ENCODE measurements at places on chromosomes 3 and 15. TPM values are rescaled to one million over a fixed set of nuclear protein-coding genes. Genes with fewer than 3 reads are reported as not detected.

Gene CXCR6
- polyA plus RNA-seq, result 0.22 TPM

Gene AP2M1
- polyA plus RNA-seq, result 354 TPM

Gene HRG
- 2.0 TPM for polyA plus RNA-seq

Gene PRR20G
- not detected for polyA plus RNA-seq

Gene ABHD5
- polyA plus RNA-seq, result 26.4 TPM

Gene SPINT1
- polyA plus RNA-seq, result 70.1 TPM

Gene ACKR2
- polyA plus RNA-seq, result 2.0 TPM

Gene SV2B
- 1.1 TPM for polyA plus RNA-seq

Gene KLHL6
- polyA plus RNA-seq, result 1.2 TPM

Gene TCF12
- polyA plus RNA-seq, result 207 TPM

Gene LSM3
- polyA plus RNA-seq, result 18.0 TPM

DNA sequence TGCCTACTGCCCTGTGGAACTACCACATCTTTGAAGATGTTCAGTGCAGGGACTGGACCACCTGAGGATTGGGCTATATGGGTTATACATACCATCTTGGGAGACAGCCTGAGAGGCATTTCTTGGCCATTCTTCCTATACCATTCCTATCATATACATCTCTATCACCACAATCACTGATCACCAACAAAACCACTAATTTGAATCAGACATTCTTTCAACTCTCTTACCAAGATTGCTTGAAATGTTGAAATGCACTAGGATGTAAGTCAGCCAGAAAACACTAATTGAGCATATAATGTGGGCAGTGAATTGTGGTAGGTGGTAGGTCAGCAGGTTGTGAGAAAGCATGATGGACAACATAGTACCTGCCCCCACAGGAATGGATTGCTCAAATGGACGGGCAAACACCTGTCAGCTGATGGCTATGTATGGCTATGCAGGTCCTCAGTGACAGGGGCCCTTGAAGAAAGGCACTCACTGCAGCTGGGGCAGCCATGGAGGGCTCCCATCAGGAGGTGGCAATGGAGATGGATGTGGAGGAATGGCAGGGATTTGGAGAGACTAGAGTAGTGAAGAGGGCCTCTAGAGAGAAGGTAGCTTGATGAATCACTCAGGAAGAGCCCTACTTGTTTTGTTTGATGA is 49.1 kb downstream of the AMOTL2 start:
- DNase-seq, result no peak

DNA sequence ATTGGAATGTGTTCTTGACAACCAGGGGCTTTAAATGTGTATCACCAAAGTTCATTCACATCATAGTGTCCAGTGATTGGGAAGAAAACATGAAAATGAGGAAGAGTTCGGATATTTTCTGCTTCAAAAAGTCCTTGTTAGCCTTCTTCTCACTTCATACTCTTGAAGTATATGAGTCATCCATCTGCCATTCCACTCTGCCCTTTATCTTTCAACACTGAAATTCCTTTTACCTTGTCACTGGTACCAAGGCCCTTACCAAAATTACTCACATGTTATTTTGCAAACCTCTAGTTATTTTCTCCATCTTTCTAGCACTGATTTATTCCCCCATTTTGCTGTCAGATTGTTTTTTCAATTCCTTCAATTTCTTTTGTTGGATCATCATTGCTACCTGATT is 32.5 kb downstream of the OR5H15 start:
- no peak for DNase-seq

DNA sequence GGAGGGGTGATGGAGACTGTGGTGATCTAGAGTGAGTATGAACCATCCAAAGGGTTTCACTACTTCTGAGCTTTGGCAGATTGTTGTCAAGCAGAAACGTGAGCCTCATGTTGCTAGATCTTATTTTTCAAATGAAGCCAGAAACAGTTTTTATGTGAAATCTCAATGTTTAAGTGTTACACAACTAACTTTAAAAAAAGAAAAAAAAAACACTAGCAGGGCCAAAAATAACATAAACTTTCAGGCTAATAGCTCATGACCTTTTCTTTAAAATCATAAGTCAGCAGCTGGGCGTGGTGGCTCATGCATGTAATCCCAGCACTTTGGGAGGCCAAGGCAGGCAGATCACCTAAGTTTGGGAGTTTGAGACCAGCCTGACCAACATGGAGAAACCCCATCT is 2.1 kb upstream of the HTR3D start:
- DNase-seq, result no peak

DNA sequence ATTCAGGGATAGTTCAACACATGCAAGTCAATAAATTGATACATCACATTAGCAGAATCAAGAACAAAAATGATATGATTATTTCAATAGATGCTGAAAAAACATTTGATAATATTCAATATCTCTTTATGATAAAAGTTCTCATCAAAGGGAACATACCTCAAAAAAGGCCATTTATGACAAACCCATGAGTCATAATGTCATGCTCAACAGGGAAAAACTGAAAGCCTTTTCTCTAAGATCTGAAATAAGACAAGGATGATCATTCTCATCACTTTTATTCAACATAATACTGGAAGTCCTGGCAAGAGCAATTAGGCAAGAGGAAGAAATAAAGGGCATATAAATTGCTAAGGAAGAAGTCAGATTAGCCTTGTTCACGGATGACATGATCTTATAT is 54.1 kb upstream of the TMEM158 start:
- DNase-seq, result no peak

- no peak for DNase-seq
Measured at GRCh38 chr15:70526221-70526973, 237.0 kb downstream of the UACA start.

GRCh38 chr3:179021119-179021903 is 50.3 kb downstream of the ZMAT3 start:
- DNase-seq, result no peak

DNA sequence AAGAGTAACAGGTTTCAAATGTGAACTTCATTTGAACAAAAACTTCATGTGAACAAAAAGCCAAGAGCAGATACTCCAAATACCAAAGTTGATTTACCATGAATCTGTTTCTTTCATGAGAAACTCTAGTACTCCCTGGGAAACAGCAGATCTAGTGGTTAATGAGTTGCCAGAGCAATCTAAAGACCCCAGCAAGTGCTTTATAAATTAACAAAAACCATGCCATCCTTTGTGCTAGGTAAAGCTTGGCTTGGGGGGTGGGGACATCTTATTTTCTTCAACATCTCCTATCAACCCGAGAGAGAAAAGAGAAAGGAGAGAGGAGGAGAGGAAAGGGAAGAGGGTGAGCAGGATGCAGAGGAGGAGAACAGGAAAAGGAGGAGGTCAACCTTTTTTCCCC is 100.7 kb downstream of the TBL1XR1 start:
- DNase-seq, result no peak

- DNase-seq, result no peak
Measured at GRCh38 chr15:67678089-67678488, 135.6 kb downstream of the MAP2K5 start.

DNA sequence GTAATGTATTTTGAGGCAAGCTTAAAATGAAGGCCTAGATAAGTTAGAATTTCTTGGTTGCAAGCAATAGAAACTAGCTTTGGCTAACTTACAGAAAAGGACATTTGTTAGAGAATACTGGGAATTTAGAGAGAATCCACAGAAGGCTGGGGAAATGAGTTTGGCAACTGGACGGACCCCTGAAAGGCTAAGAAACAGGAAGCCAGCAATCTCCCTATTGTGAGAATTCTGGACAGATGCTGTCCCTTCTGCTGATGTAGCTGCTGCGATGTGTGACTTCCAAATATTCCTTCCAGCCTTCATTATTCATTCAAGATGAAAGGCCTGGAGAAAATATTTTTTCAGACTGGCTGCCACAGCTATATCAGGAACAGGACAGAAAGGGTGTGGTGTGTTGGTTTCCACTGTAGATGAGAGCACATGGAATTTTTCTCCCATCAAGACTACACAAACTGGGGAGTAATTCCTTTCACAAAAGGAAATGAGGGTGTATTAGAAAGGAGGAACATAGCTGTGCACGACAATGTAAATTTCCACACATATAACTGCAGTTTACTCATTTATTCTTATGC is 213.5 kb downstream of the CPNE4 start:
- DNase-seq, result no peak

DNA sequence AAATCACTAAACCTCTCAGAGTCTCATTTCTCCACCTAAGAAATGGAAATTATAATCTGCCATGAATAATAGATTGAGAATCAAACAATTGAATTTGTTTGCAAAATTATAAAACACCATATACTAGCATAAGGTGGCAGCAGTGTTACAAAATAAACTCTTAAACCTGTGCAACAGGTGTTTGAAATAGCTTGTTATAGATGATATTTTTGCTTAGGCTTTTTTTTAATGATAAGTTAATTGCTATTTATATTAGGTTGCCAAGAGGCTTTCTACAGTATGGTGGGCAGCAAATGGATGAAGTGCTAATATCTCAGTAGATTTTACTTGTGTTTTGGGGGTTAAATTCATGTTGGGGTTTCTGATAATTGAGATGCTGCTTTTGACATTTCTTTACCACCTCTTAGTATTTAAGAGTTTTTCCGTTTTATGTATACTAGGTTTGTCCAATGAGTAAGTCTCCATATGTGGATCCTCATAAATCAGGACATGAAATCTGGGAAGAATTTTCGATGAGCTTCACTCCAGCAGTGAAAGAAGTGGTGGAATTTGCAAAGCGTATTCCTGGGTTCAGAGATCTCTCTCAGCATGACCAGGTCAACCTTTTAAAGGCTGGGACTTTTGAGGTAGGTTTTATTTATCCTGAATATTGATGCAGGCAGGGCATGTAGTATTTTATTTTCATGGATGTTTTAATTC is 19.6 kb downstream of the NR1D2 start:
- DNase-seq, result no peak

- DNase-seq, result no peak
Measured at GRCh38 chr3:36487616-36488015, 107.3 kb downstream of the STAC start.

GRCh38 chr3:45207446-45207845 is 18.6 kb downstream of the TMEM158 start:
- no peak for DNase-seq

DNA sequence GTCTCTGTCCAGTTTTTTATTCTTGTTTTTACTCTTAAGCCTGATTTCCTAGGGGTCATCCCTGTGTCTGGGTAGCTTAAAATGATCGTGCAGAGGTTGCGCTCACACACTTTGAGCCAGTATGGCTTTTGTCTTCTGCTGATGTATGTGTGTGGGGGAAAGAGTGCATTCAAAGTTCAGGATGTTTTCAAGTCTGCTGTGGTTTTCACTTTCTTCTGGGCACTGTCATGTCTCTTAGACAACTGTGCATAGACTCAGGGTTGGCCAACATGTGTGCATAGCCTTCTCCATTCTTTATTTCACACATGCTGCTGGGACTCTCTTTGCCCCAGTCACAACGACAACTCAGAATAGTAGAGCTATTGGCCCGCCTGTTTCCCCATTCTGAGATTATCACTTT is 139.1 kb downstream of the WNT7A start:
- no peak for DNase-seq

DNA sequence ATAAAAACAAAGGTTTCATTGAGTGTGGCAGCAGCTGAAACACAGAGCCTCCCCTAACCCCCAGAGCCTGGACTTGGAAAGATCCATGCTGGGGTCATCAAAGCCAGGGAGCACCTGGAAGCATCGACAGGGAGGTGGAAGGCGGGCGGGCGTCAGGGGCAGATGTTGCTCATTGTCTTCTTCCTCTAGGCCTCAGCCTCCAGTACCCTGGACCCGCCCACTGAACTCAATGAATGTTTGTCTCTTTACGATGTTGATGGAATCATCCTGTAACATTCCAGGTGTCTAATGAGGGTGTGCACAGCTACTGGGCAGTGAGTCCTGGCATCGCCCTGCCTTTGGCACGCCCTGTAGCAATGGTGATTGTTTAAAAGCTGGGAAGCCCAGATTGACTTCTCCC is 9.8 kb downstream of the GP5 start:
- no peak for DNase-seq

- no peak for DNase-seq
Measured at GRCh38 chr15:76793162-76793561, 112.0 kb downstream of the SCAPER start.

GRCh38 chr3:192068464-192069254 is 607.7 kb downstream of the PYDC2 start:
- no peak for DNase-seq

DNA sequence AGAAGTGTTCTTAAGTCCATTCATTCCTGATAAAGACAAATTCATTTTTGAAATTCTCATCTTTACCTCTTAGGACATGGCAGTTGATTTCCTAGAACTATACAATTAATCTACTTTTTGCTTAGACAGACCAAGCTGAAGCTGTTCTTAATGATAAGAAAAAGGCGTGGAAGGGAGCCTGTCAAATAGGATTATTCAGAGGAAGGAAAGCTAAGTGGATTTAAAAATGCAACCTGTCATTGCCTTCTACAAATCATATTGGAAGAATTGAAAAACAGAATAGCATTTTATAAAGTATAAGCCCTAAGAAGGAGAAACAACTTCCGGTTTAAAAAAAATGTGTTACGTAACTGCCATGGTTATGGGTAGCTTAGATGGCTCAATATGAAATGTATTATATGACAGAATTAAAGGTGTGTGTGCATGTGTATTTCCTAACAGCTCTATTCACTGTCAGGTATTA is 81.2 kb upstream of the RAP2B start:
- no peak for DNase-seq

DNA sequence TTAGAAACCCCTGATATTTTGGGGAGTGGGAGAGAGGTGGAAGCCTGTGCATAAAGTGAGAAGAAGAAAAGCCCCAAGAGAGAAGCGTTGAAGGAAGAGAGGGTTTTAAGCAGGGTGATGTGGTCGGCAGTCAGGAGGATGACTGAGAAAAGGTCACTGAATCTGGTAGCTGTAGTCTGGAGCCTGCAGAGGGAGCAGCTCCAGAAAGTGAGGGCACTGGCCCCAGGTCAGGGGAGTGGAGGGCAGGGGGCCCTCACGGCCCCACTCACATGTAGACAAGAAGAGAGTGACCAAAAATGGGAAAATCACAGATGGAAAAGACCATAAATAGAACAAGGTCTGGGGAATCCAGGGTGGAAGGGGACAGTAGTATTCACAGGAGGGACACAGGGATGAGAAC is 105.5 kb downstream of the RYK start:
- no peak for DNase-seq

DNA sequence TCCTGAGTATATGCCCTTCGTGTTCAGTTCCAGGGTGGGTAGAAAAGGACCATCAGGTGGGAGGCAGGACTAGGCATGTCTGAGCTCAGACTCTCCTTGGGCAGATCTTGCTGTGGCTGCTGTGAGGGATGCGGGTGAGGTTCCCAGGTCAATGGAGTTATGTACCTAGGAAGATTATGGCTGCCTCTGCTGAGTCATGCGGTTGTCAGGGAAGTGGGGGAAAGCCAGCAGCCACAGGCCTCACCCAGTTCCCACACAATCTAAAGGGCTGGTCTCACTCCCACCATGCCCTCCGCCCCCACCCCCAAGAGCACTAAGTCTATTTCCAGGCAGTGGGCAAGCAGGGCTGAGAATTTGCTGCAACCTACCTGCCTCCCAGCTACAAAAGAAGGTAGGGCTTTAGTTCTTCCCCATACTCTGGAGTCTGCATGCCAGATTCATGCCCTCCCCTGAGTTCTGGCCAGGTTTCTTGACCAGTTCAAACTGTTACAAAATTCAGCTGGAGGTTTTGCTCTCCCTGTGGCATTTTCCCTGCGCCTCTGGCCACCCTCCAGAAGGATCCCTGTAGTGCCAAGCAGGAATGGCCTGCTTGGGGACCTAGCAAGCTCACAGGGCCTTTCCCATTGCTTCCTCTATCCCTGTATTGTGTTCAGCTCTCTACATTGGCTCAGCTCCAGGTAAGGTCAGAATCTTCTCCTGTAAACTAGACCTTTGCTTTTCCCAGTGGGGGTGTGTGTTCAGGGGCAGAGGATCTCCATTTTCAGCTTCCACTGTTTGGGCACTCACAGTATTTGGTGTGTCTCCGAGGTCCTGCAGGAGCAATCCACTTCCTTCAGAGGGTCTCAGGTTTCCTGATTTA is 12.7 kb upstream of the TMCO5A start:
- DNase-seq, result no peak

Data from right renal pelvis (tissue), 4 donors.